ENCODE measurements at places on chromosomes 4 and X.

- no peak for DNase-seq
Observed at GRCh38 chr4:110589297-110589696, 33.6 kb downstream of the PITX2 start.

DNA sequence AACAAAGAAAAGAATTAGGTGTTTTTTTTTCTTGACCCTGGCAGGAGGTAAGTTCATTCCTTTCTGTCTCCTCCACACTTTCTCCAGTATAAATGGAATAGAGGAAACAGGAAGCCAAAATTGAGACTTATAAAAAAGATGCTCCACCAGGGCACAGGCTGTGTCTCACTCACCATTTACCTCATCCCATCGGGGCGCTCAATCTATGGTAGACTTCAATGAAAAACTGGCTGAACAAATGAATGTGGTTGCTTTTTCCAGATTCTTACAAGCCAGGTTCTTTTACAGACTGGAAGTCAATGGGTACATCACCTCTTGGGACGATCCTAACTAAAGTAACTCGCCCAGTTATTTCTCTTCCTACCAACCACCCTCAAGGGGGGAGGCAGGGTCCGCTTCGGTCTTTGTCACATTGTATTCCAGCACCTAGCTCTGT is 685 bp downstream of the COMMD8 start:
- DNase-seq = no peak

DNA sequence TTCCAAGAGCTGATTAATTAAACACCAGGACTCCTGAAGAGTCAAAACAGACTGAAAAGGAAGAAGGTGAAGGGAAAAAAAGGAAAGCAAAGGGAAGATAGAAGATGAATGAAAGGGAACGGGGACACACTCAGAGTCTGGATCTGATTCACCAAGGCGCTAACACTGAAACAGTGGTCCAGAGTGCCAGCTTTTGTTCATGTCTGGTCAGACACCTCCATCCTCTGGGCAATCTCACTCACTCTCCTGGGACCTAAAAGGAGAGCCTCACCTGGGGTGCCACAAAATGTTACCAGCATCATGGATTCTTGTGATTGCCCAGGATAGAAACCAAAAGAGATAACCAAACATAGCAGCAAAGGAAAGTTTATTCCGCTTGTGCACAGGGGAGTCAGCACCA is 120.3 kb upstream of the AFF2 start:
- DNase-seq = peak; percentile 33

- no peak for DNase-seq
Observed at GRCh38 chr4:55356991-55357461, 11.0 kb downstream of the SRD5A3 start.

- DNase-seq = no peak
Observed at GRCh38 chrX:9897761-9898161, 69.4 kb upstream of the CLDN34 start.

DNA sequence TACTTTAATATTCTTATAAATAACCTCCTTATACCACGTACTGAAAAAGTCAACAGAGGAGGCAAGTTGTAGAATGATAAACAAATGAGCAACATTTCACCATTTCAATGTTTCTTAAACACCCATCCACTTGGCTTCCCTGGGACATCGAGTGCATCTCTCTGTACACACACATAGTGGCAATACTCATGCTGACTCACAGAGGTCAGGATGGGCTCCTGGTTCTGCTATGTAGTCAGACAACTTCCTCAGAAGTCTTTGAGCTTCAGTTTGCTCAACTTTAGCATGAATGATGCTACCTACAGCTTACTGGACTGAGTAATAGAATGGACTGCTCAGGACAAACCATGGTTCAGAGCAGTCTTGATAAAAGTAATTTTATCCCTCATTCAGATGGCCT is 56.9 kb downstream of the MAD2L1 start:
- DNase-seq = no peak

- no peak for DNase-seq
Observed at GRCh38 chr4:161936625-161937550, 226.9 kb downstream of the FSTL5 start.

- no peak for DNase-seq
Observed at GRCh38 chr4:3766785-3767569, 792 bp downstream of the ADRA2C start.

DNA sequence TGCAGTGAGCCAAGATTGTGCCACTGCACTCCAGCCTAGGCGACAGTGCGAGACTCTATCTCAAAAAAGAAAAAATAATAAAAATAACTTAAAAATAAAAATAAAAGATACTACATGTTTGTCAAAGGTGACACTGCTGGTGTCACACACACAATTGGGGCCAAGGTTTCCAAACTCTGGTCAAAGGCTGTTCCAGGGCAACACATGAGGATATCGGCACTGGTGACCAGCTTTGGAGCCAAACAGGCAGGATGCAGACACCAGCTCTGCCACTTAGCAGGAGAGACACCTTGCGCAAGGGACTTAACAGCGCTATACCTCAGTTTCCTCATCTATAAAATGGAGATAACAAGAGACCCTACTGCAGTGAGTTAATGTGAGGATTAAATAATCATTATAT is 52.3 kb downstream of the CD99L2 start:
- no peak for DNase-seq

DNA sequence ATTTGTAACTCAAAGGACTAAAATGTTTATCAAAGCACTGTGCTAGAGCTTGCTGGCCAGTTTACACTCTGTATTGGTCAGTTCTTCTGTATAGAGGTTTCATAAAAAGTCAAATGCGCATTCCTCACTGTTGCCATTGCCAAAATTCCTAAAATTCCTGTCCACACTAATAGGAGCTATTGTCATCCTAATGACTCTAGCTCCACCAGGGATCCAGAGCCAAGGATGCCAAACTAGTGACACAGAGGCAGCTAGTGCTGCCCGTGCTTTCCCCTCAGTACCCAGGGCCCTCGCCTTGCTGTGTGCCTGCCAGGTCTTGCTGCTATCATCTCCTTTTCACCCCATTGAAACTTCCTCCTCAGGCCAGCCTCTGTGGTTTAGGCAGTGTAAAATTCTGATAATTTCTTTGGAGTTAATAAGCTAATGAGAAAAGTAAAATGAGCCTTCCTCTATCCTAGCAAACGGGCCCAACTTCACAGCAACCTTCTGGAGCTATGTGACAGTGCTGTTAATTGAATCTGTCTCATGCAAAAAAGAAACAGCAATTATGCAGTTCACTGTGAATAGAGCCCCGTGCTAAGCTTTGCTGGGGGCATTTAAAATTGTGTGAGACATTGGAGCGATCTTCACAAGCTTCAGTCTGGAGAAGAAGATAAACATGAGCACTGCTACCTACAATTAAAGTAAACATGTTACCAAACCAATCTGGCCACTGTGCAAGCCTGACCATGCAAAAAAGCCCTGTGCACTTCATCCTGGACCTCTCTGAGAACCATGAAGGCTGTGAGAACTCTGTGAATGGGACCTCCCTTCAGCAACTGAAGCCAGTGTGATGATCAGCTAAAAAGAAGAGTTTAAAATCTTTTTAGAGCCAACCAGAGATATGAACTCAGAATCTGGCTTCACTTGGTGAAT is 43.1 kb upstream of the FGF2 start:
- DNase-seq = no peak

DNA sequence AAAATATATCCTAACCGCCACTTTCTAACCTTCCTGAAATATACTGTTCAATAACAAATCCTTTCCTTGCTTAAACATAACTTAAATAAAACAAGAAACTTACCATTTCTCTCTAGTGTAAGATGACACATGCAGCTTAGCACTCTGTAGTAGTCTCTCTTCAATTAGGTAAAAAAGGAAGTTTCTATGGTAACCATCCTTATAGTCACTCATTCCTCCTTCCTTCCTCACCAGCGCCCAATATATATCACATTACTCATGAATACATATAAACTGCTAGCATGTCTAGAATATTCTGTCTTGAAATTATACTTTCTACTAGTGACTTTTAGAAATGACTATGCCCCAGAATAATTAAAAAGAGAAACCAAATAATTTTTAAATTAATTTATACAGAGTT is 112.2 kb downstream of the SNCA start:
- DNase-seq = no peak

DNA sequence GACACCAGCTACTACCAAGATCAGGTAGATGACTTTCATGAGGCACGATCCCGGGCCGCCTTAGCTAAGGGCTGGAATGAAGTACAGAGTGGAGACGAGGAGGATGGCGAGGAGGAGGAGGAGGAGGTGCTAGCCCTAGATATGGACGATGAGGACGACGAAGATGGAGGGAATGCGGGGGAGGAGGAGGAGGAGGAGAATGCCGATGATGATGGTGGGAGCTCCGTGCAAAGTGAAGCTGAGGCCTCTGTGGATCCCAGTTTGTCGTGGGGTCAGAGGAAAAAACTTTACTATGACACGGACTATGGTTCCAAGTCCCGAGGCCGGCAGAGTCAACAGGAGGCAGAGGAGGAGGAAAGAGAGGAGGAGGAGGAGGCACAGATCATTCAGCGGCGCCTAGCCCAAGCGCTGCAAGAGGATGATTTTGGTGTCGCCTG is 481 bp downstream of the UTP3 start:
- no peak for DNase-seq

DNA sequence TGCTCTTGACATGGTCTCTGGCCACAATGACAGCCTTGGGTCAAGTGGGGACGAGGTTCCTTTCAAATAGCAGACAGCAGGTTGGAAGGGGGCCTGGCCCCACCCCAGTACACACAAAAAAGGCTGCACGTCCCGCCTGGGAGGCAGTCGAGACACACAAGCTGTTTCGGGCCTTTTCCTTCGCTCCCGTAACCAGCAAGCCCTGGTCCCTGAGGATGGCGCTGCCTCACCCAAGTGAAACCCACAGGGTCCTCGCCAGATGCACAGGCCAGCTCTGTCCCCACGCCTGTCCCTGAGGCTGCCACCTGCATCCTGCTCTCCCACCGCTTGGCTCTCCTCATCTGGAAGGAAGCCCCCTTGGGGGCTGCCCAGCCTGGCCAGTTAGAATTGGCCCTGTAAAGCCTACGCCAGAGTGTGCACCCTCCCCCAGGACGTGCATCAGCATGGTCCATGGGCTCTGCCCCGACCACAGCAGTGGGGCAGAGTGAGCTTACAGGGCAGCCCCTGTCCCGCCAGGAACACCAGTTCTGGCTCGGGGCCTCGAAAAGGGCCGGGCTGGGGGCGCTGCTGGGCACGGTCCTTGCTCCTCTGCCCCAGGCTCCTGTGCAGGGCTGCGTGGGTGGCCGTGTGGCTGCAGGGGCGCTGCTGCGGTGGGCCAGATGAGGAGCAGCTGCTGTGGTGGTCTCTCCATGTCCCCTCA is 2.0 kb downstream of the CPLX1 start:
- DNase-seq = no peak

GRCh38 chr4:10716163-10716562 is 31.6 kb upstream of the CLNK start:
- no peak for DNase-seq

DNA sequence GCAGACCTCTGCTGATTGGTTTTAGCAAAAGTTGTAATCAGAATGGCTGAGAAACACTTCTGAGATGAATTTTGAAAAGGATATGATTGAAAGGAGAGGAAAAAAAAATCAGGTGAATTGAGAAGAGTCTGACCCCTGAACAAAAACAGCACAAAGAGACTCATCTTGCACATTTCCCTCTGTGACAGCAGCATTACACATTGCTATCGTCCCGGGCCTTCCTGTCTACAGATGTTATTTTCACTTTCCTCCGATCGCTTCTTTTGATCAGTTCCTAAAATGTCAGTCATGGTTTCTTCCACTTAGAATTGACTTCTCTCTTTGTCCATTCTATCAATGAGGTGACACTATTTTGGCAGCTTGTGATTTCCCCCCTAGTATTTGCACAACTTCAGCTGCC is 262.6 kb downstream of the GPC3 start:
- DNase-seq = no peak

DNA sequence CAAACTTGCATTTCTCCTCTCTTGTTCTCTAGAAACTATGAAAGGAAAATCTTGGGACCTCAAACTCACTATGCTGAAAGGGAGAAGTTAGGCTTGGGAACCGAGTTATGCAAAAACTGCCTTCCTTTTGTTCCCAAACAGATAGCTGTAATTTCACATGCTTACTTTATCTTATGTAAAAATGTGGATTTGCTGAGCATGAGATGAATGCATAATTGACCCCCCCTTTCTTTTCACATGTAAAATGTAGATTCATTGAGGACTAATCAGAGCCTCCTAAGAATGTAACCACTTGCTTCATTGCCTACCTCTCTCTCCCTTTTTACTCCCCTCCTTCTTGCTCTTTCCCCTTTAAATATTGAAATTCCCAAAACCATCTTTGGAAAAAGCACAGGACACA is 18.0 kb downstream of the TBC1D9 start:
- DNase-seq = no peak
